ENCODE measurements at places on chromosomes 7 and 10.

GRCh38 chr10:88991161-88991898 lies 732 bp downstream of the FAS start:
- DNase-seq: peak; percentile 86

- DNase-seq: no peak
These were observed 1022.6 kb downstream of the LRMDA start for GRCh38 chr10:76453997-76454396.

DNA sequence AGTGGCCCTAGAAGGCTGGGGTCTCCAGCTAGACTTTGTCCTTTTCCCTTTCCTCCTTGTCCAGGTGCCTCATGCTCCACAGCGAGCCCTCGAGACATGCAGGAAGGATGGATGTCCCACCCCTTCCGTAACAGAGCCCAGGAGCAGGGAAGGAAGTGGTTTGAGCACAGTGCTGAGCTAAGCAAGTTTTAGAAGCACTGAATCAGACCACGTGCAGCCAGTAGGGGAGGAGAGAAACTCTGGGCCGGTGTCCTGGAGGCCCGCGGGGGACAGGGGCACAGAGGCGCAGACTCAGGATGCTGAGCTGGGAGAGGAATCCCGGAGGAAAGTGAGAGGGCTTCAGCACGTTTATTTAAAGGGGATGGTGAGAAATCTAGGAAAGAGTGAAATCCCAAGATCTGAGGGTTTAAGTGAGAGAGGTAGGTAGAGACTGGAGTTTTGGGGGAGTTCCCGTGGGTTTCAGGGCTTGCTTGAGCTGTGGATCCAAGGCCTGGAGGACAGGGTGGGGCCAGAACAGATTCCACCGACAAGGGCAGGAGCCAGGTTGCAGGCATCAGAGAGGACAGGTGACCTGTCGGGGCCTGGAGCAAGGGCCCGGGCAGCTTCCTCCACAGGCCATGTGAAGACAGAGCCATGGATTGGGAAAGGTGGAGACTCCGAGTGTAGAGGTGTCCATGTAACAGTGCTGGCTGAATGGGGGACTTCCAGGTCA lies 4.4 kb upstream of the IRF5 start:
- DNase-seq: peak; percentile 68

GRCh38 chr7:100493476-100494264 lies 9.9 kb downstream of the NYAP1 start:
- DNase-seq: peak; percentile 78

DNA sequence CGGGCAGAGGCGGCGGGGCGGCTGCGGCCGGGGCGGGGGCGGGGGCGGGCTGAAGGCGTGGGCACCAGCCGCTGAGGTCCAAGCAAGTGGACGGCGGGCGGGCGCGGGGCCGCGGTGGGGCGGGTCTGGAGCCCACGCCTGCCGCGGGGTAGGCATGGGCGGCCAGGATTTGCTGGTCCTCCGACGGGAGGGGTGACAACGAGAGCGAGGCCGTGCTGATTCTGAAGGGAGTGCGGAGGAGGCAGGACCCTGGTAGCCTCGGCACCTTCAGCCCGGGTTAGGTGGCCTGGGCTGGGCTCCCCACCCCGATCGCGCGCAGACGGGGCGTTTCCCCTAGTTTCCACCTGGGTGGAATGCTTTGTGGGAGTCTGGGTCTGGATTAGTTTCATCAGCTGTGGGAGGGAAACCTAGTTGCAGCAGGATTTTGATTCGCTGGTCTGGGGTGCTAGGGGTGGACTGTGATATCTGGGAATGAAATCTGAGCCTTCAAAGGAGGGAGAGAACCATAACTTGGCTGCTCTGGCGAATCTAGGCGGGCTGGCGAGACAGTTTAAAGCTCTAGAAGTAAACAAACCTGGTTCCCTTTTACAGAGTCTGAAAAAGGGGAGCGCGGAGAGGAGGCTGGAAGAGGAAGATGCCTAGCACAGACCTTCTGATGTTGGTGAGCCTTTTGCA lies 609 bp downstream of the SGPL1 start:
- DNase-seq: peak; percentile 64

- no peak for DNase-seq
These were observed 149.8 kb downstream of the NSUN6 start for GRCh38 chr10:18501629-18502028.

DNA sequence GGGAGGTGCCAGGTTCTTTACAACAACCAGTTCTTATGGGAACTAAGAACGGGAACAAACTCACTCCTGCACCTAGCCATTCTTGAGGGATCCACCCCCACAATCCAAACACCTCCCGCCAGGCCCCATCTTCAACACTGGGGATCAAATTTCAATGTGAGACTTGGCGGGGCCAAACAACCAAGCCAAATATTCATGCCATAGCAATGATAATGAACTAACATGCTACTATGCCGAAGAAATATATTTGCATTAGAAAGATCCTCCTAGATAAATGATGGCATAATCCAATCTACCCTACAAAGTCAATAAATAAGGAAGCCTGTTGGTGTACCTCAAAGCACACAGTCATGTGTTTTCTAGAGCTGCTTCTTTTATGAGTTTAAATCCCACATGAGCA lies 57.6 kb downstream of the CCDC71L start:
- DNase-seq: no peak

DNA sequence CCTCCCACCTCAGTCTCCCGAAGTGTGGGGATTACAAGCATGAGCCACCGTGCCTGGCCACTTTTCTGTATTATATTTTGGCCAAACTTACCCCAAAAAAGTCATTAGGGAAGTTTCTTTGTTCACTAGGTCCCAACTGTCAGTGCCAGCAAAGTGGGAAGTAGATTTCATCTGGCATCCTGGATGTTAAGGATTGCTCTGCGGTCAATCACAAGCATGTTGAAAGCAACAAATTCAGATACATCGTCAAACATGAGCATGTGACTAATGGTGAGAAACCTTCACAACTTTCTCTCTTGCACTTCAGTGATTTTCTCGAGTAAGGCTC lies 14.3 kb upstream of the LRRC17 start:
- DNase-seq: no peak

- DNase-seq: no peak
These were observed 116.9 kb downstream of the SVOPL start for GRCh38 chr7:138584283-138584682.

DNA sequence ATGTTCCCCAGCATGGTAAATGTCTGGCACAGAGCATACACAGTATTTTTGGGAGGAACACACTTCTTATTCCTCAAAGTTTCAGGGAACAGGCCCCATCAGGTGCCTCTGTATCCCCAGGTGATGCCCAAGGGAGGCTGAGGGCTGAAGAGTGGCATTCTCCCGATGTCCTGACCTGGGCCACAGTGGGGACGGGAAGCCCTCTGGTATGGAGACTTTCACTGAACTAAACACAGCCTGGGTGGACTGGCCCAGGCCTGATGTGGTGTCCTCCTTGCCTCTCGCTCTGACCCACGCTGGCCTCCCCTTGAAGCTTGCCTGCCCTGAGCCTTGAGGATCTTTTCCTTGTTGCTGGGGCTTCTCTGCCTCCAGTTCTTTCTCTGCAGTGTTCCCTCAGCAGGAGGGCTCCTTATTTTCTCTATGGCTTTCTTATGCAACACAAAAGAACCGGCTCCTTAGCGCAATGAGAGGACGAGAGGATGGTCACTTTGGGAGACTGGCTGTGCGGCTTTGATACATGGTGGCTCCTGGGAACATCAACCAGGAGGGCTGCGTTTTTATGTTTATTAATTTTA lies 157.5 kb upstream of the TNS3 start:
- no peak for DNase-seq

- no peak for DNase-seq
These were observed 2.8 kb upstream of the PPP1R3C start for GRCh38 chr10:91635401-91636400.

- DNase-seq: no peak
These were observed 206.2 kb downstream of the TMEM178B start for GRCh38 chr7:141280100-141280499.

DNA sequence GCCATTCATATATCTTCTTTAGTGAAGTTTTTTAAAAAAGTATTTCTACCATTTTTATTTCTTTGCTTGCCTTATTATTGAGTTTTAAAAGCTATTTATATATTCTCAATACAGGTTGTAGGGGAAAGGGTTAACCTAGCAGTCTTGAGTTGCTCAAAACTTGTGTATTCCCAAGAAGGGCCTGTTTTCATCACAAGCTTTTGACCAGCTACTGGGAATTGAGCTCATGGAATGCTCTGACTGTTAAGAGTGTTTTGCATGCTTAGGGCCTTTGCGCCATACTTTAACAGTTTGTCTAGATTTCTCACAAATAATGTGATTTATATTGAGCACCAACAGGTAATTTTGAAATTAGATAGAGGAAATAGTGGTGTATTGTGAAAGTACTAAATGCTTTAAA lies 72.0 kb upstream of the CALCR start:
- DNase-seq: no peak

DNA sequence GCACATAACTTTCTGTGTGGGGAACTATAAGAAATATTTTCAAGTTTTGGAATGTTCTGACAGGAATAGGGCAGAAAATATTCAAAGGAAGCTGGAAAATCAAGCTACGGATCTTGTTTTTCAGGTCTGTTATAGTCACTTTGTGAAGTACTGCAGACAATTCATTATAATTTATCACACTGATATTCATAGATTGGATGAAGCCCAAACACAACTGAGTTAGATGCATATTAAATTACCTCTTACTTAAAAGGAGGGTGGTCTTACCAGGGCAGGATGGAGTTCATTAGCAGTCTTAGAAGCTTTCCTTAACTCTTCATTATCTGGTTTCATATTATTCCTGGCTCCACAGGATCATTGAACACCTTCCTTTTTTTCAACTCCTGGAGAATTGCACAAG lies 242.3 kb downstream of the DYNC1I1 start:
- no peak for DNase-seq

- DNase-seq: no peak
These were observed 84.8 kb upstream of the CCDC6 start for GRCh38 chr10:59991117-59991516.

DNA sequence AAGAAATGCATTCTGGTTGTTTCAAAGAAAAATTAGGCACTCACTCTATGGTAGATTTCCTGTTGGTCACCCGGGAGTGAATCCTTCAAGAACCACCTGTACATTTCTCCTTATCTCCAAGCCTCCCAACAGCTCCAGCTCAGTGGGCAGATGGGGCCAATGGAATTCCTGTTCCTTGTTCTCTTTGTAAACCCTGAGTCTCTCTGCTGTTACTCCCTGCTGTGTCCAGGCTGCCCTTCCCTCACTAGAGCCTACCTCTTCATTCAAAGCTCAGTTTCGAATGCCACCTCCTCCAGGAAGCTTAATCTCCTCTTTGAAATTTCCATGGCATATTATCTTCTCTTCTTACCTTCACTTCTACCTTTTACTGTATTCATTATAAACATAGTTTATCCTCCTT lies 3.5 kb upstream of the BMPER start:
- DNase-seq: no peak

GRCh38 chr7:146922782-146923181 lies 806.2 kb downstream of the CNTNAP2 start:
- no peak for DNase-seq

DNA sequence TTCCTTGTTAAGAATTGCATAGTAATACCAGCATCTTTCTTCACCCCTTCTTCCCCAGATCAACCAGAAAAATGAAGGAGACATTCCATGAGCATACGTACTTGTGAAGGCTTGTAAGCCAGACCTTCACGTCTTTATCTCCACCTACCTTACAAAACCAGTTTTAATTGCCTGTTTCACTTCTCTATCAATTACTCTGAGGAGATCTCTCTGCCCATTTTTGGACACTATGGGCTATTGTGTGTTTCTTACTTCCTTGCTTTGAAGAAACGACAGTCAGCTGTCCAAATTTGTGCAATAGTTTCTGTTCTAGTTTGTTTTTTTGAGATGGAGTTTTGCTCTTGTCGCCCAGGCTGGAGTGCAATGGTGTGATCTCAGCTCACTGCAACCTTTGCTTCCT lies 349.7 kb upstream of the MBL2 start:
- DNase-seq: no peak

- DNase-seq: no peak
These were observed 343.6 kb upstream of the IGFBP3 start for GRCh38 chr7:46264646-46265045.

DNA sequence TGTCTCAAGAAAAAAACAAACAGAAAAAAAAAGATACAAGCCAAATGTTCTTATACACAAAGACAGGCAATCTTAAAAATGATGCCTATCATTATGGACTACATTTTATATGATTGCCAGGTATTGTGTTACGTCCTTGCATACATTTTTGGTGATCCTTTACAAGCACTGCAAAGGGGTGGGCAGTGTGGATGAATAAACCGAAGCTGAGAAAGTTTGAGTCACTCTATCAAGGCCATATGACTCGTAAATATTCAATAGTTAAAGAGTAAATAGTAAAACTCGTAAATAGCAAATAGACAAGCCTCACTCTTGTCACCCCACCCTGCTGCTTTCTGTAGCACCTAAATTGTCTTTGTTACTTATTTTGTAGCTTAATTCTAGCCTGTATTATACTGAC lies 326.2 kb downstream of the FRMD4A start:
- DNase-seq: no peak

GRCh38 chr7:4119848-4120247 lies 562.2 kb upstream of the FOXK1 start:
- DNase-seq: no peak

DNA sequence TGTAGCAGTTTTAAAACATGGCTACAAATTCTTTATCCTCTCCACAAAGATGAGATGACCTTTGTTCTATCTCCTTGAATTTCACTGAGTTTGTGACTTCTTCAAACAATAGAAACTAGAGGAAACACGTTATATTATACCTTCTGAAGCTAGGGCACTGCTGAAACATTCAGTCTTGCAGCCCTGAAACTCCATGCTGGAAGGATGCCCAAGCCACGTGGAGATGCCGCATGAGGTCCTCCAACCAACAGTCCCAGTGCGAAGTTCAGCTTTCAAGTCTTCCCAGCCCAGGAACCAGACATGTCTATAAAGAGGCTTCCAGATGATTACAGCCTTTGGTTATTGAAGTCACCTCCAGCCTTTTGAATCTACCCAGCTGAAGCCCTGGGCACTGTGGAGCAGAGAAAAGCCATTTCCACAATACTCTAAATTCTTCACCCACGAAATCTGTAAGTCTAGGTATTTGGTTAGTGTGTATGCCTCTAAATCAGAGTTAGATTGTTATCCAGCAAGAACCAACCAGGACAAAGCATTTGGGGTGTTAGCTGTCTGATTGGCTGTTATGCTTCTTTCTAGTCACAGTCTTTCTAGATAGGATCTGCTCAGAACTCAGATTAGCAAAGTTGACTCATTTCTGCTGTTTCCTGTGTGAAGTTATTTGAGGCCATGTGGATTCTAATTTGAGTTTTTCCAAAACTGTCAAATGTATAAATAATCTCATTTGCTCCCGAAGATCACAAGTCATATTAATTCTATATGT lies 186.5 kb upstream of the TMEM72 start:
- DNase-seq: no peak

All from activated T-cell treated with anti-CD3 and anti-CD28 coated beads, Interleukin-2, amount 50 U/mL, for 24 hours (primary cell).